ENCODE measurements at places on chromosomes 4 and X.

DNA sequence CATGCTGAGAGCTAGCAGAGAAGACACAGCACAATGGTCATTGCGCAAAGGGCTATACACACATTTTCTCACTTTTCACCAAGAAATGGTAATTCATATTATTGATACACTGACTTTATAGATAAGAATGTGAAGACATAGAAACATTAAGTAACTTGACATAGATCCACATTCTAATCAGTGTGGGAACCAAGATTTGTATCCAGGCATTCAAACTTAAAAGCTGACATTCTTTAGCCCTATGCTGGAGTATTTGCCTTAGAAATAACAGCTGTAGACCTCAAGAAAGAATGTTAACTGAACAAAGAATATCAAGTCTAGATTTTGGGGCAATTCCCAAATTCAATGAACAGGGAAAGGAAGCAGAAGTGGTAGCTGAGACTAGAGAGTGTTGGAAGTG, 384.8 kb downstream of the IL15 start:
- DNase-seq = no peak

DNA sequence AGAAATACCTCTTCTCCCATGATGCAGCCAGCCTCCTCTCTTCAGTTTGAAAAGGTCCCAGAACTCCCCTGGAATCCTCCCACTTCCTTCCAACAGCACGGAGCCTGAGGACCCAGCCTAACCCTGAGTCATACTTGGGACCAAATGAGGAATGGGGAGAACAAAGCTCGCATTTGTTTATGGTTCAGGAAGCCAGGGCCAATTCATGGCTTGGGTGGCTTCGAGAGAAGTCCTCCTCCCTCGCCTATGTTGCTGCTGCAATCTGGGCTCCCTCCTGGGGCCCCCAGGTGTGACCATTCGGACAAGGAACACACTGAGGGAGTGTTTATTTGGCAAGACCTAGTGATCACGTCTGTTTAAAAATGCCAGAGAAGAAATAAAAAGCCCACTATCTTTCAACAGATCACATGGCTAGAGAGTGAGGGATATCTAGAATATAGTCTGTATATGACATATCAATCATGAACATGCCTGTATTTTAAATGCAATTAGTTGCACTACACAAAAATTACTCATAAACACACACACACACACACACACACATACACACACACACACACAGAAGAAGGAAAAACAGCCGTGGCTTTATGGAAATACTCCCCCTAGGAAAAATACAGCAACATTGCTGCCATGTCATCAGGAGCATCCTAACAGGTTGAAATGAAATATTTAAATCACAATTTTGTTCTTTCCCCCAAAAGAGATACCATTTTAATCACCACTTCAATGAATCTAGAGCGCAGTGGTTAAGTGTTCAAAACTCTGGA, 155.7 kb upstream of the MAP3K15 start:
- DNase-seq = peak; percentile 19

DNA sequence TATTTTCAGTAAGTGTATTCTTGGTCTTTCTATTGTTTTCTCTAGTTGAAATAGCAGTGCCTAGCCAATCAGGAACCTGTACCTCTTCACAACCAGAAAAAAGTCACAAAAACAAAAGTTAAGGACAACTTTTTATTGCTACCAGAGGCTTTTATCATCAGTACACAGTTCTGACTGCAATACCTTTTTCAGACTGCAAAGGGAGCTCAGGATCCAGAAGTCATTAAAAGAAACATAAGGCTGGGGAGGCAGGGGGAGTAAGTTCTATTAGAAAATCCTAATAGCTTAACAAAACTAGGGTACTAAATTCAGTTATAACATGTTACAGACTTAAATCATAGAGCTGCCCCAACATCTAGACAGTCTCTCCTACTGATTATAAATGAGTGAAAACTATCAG, 28.8 kb downstream of the CCNI start:
- no peak for DNase-seq

DNA sequence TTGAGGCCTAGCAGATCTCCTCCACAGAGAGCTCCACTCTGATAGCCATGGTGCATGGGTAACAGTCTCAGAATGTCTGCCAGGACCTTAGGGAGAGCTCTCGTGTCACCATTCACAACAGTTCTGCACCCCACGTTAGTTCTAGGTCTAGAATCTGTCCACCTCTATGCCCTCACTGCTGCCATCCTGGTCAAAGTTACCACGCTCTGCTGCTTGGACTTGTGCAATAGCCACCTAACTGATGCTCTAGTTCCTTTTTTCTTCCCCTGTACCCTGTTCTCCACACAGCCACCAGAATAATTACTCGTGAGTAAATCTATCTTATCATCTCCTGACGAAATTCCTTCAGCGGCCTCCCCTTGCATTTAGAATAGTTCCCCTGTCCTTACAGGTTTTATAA, 268.8 kb upstream of the GATB start:
- no peak for DNase-seq

DNA sequence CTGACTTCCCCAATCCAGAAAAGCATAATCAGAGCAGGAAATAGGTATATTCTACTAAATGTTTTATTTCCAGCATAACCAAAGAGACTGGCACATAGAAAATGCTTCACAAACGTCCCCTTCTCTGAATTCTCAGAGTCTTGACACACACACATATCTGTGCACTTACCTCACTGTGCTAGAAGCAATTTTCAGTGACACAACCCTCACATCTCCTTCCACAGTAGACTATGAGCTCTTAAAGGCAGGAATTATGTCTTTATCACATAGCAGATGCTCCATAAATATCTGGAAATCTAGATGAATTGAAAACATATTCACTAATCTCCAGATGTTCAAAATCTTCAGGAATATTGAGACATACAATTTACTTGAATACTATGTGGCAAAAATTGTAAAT, 5.9 kb downstream of the SOWAHB start:
- DNase-seq = no peak

DNA sequence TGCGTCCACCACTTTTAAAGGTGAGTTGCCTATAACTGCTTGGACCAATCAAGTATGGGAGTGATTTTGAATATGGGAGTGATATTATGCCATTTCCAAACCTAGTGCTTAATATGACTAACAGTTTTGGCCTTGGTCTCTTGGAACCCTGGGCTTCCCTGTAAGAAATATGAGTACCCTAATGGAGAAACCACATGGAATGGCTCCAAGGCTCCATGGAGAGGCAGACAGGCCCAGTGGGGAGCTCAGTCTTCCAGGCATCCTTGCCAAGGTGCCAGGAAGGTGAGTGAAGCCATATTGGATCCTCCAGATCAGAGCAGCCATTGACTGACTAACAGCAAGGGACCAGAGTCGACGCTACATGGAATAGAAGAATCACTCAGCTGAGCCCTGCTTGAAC, 53.2 kb downstream of the MAML3 start:
- DNase-seq = no peak

- no peak for DNase-seq
These were observed 400.1 kb downstream of the PDHA2 start for GRCh38 chr4:96240041-96240440.

DNA sequence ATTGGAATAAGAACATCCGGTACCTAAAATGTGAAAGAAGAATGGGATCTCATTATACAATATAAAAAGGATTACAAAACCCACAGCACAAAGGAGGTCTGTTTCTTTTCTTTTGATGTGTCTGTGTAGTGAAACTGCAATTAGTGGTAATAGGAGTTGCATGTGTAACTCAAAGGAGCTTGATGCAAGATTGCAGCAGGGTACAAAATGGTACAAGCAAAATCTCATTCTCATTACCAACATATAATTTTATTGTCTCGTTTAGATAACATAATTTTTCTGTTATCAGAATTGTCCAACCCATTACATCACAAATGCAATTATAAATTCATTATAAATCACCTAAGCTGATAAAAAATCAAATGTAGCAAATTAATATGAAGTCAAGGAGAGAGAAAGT, 47.1 kb upstream of the CCSER1 start:
- DNase-seq = no peak

DNA sequence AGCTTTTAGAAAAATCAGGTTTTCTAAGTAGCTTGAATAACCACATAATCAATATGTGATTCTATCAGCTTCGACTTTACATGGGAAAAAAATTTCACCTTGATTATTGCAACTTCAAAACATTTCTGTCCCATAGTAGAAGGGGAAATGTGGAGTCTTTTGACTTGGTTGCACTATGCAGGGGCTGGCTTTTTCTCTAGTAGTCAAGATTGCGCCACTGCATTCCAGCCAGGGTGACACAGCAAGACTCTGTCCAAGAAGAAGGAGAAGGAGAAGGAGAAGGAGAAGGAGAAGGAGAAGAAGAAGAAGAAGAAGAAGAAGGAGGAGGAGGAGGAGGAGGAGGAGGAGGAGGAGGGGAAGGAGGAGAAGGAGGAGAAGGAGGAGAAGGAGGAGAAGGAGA, 84.9 kb downstream of the MAML3 start:
- DNase-seq = no peak

- DNase-seq = no peak
These were observed 9.7 kb upstream of the TREX2 start for GRCh38 chrX:153455571-153455970.

DNA sequence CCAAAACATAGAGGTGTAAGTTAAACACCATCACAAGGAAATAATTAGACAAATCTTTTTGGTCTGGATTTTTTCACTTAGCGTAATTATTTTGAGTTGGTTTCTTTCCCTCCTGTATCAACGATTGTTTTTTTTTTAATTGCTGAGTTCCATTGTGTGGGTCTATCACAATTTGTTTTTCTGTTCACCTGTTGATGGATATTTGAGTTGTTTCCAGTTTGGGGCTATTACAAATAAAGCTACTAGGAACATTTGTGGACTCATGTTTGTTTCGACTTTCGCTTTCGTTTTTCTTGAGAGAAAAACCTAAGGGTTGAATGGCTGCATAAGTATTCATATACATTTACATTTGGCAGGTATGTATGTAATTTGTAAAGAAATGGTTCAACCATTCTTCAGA, 20.4 kb upstream of the FBXW7 start:
- DNase-seq = no peak

DNA sequence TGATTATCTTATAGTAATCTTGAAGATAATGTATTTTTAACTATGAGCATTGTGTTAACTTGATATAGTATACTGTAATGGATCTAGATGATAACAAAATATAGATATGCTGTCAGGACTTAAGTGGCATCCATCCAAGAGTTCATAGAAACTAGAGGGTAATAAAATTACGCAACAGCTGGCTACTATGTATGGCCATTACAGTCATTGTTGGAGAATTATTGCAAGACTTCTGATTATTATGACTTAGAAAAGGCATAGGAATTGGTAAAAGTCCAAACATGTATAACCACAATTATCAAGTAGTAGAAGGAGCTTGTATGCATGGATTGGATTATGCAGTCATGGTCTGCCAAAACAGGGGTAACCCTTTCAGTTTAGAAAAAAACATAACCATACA, 9.5 kb downstream of the OGT start:
- no peak for DNase-seq

DNA sequence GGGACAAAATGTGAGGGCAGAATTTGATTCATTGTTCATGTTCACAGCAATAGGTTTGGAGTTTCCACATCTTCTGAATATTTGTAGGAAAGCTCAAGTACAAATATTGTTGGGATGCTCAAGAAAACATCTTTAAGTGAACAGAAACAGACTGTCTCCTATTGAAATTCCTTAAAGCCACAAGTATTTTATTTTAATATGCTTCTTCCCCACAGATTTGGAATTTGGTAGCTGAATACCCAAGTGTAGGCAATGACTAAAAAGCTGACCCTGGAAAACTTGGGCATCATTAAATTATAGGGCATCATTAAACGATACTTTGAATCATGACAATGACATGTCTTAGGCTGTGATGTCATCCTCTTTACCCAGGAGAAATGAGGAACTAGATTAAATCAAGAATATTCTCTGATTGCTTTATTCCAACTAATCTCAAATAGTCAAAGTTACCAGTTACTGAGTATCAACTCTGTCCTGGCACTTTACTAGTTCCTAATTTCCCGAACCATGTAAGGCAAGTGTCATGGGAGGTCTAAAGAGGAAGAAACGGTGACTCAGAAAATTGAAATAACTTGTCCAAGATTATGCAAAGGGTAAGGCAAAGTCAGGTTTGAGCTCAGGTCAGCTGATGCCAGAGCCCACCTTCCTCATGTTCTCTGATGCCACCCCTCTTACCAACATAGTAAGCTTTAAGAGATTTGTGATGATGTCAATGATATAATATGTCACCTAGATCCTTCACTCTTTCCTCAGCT, 223.1 kb upstream of the LEF1 start:
- no peak for DNase-seq

- no peak for DNase-seq
These were observed 9.1 kb downstream of the AKAP17A start for GRCh38 chrX:1600406-1601050.

Measured in tibial nerve (tissue), 4 donors.